ENCODE measurements at places on chromosomes 7 and 10.

- no peak for DNase-seq
Observed at GRCh38 chr7:92375013-92375412, 72.3 kb upstream of the GATAD1 start.

GRCh38 chr10:73762915-73763314 lies 18.7 kb downstream of the SEC24C start:
- DNase-seq, result no peak

DNA sequence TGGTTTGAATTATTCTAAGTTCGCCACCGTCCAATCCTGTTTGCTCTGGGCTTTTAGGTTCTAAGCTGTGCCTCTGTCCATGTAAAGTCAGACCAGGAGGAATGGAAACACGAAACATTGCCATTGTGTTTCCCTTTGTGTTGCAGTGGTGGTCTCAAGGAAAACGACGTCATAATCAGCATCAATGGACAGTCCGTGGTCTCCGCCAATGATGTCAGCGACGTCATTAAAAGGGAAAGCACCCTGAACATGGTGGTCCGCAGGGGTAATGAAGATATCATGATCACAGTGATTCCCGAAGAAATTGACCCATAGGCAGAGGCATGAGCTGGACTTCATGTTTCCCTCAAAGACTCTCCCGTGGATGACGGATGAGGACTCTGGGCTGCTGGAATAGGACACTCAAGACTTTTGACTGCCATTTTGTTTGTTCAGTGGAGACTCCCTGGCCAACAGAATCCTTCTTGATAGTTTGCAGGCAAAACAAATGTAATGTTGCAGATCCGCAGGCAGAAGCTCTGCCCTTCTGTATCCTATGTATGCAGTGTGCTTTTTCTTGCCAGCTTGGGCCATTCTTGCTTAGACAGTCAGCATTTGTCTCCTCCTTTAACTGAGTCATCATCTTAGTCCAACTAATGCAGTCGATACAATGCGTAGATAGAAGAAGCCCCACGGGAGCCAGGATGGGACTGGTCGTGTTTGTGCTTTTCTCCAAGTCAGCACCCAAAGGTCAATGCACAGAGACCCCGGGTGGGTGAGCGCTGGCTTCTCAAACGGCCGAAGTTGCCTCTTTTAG lies 46.3 kb upstream of the DMBT1 start:
- DNase-seq, result no peak

GRCh38 chr7:142711746-142712616 lies 37.3 kb upstream of the PRSS1 start:
- DNase-seq, result no peak

- DNase-seq, result no peak
Observed at GRCh38 chr10:23399701-23400144, 39.2 kb upstream of the OTUD1 start.

GRCh38 chr7:98569691-98570337 lies 47.3 kb upstream of the NPTX2 start:
- DNase-seq, result no peak

DNA sequence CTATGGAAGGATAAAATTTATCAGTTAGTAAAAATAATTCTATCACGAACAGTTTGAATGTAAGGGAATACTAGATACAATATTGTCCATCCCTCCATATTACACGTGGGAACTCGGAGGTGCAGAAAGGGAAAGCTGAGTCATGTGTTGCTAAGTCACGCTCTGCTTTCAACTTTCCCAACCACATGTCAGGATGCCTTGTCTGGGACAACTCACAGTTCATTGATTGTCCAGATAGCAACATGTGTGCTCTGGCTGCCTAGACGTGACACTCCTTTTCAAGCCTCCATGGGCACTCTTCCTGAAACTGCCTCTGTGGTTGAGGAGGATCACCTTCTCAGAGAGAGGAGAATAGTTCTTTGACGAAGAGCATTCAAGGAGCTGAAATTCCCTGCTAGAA lies 808.1 kb downstream of the GRID1 start:
- DNase-seq, result no peak

DNA sequence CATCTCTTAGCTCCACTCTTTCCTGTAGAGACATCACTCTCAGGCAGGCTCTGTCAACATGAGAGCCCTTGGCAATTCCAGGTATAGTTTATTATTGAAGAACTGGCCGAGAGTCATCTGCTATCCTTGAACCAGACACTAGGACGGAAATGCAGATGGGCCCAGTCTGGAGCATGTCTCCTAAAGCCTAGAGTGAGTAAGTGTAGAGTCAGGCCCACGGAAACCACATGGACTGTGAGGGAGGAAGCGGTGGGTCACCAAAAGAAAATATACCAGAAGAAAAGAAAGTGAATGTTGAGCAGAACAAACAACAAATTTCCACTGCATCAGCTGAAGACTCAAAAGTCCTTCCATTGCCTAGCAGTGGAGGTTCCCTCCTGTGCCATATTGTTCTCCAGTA lies 15.7 kb upstream of the RELN start:
- DNase-seq, result no peak

- no peak for DNase-seq
Observed at GRCh38 chr7:133412942-133413341, 160.1 kb downstream of the EXOC4 start.

- no peak for DNase-seq
Observed at GRCh38 chr7:81187753-81188152, 268.9 kb upstream of the SEMA3C start.

GRCh38 chr10:69628891-69629290 lies 1.2 kb upstream of the FAM241B start:
- DNase-seq, result no peak

DNA sequence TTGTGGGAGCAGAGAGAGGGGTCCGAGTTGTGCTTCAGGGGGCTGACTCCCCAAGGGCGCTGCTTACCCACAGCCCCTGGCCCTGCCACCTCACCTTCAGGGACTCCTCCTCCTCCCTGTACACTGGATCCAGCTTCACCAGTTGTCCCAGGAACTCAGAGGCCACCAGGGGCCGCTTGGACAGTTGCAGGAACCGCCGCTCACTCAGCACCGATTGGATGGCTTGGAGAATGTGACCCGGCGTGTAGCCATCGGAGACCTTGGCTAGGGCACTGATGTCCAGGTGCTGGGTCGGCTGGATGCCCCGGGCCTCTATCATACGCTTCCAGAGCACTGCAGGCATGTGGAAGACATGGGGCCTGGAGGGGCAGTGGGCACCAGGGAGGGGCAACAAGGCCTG lies 4.5 kb upstream of the ASB10 start:
- no peak for DNase-seq

- no peak for DNase-seq
Observed at GRCh38 chr10:102965311-102965851, 47.3 kb downstream of the CNNM2 start.

DNA sequence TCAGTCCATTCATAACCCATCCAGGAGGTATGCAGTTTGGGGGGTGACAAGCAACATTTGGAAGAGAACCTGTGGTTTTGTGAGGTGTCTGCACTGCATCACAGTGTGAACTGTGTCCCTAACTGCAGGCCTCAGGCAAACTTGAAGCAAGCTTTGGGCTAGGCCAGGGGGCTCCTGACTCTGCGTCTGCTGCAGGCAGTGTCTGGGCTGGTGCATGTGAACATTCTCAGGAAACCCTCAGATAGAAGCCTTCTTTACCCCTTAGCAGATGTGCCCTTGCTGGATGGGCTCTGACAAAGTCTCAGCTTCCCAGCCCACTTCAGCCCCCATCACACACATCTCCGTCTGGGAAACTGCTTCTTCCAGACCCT lies 61.0 kb downstream of the VIPR2 start:
- no peak for DNase-seq

GRCh38 chr10:125016611-125017202 lies 74.8 kb downstream of the ZRANB1 start:
- no peak for DNase-seq

DNA sequence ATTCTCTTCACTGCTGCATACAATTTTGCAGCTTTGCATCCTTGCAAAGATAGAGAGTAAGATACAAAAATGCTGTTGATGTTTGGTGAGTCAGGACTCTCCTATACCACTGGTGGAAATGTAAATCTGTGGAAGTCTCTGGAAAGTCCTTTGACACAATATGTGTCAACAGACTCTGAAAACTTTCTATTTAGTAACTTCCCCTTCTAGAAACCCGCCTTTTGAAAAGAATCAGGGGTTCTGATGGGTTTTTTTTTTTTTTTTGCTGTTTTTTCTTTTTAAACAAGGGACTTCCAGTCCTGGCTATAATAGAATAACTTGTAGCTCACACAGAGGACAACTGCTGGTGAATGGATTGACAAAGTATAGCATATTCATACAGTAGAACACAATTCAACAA lies 16.4 kb downstream of the NOD1 start:
- DNase-seq, result no peak

DNA sequence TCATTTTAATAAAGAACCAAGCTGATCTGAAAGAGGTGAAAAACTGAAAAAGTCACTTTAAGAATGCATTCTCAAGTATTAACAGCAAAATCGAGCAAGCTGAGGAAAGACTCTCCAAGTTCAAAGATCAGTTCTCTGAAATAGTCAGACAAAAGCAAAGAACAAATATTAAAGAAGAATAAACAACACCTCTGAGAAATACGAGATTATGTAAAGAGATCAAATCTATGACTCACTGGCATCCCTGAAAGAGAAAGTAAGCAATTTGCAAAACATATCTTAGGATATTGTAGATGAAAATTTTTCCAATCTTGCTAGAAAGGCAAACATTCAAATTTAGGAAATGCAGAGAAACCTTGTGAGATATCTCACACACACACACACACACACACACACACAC lies 138.4 kb upstream of the HGF start:
- DNase-seq, result no peak

DNA sequence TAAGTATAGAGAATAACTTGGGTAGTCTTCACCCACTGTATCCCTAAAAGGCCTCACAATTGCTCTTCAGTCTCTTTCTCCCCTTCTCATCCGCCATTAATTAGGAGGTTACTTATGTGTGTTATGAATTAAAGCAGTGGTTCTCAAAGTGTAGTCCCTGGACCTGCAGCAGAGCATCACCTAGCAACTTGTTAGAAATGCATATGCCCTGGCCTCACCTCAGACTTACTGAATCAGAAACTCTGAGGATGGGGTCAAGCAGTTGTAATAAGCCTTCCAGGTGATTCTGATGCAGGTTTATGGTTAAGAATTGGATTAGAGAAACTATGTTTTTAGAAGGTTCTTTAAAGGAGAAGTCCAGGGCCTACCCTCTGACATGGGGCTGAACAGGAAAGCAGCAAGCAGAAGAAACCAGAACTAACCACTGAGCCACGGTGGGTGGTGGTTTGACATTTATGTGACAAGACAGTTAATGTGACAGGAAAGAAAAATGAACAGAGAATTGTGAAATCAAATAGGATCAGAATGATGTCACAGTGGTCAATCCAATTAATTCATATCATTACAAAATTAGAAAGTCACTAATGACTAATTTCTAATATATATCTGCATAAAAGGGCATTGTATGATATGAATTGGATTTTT lies 37.6 kb downstream of the ENTPD1 start:
- DNase-seq, result peak; percentile 60
